ENCODE measurements at places on chromosomes 6 and 20.

- DNase-seq, result no peak
Observed at GRCh38 chr20:3551681-3552434, 81.0 kb downstream of the ATRN start.

DNA sequence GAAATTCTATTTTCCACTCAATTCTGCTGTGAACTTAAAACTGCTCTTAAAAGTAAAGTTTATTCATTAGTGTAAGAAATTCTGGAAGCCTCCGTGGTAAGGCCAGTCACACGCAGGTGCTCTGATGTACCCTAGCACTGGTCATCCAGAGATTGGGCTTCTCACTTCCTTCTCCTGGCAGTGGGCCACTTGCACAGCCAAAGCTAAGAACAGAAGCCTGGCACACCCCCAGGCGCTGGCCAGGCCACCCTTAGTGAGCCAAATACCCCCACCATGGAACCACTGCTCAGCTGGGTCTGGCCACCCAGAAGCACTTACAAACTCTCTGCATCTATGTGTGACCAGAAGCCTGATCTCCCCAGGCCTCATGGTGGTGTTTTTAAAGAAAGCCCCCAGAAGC, 35.3 kb upstream of the ARFGEF2 start:
- no peak for DNase-seq

GRCh38 chr20:49853640-49854039, 41.0 kb downstream of the SLC9A8 start:
- DNase-seq, result no peak

DNA sequence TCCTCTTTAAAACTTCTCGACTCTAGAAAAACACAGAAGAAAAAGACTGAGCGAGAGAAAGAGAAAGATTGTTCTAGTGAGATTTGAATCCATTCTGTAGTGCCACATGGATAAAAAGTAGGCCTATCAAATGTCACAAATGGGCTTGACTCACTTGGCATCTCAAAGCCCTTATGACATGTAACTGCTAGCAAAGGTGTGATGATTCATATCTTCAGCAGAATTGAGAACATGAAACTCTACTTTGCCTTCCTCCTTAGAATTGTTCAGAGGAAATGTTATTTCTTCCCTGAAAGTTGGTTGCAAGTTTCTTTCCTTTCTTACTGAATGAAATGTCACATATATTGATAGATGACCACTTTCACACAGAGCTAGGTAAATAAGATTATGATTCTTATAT, 40.4 kb upstream of the DUSP22 start:
- no peak for DNase-seq

GRCh38 chr20:61683721-61684120, 382.0 kb downstream of the TAF4 start:
- no peak for DNase-seq

GRCh38 chr6:11043961-11044711, at the start of gene ELOVL2:
ELOVL2 (minus strand) TSS chr6:11044305; CDS start chr6:11044230, 75 bp downstream.
- DNase-seq, result peak; percentile 72

- DNase-seq, result no peak
Observed at GRCh38 chr6:32200711-32201475, 8.4 kb upstream of the GPSM3 start.

All from GM13976 (cell line).